SW 1271 (cell line): ENCODE measurements at places on chromosomes 6 and 20.
A peak's percentile ranks its signal among the peaks of the same experiment; 100 is the strongest.

DNA sequence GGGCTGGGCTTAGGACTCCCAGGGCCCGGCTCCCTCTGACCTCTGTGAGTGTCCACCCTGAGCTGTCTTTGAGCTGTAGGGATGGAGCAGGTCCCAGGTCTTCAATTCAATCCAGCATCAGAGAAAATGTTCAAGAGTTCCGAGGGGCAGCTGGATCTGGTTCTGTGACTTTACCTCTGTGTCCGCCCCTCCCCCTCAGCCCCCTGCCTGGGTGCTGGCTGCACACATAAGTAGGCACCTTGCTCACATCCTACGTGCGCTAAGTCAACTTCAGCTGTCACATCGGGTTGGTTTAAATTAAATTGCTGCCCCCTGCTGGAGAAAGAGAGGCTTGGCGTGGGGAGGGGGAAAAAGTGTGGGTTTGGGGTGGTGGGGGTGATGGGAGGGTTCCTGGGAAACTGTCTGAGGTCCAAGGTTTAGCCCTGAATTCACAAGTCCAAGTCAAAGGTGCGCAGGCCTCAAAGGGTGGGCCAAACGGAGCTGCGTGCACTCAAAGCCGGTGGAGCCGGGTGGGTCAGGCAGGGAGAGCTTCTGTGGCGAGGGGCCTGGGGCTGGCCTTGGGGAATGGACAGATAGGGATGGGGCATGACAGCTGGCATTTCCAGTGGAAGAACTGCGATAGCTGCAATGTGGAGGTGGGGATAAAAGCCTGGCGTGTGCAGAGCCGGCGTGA lies 3.0 kb downstream of the WFDC5 start:
- DNase-seq, result no peak

- no peak for DNase-seq
Measured at GRCh38 chr20:40628877-40629276, 60.2 kb downstream of the MAFB start.

- no peak for DNase-seq
Measured at GRCh38 chr6:35357677-35358076, 15.3 kb downstream of the PPARD start.

DNA sequence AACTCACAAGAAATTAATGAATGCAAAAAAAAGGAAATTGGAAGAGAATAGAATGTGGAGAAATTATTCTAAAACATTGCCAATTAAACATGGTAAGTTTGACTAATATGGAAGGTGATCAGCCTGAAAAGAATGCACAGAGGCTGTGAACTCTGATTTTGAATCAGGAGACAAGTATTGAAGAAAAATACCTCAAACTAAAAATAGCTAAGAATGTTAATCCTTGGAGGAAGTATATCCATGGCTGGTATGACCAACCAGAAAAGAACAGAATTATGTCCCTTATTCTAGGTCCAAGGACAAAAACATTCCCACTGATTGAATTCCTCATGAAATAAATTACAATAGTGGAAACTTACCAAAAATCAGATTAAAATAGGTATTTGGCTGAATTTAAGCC lies 7.3 kb upstream of the RIMS1 start:
- DNase-seq, result peak; percentile 2

GRCh38 chr6:44415873-44416502 lies 28.5 kb downstream of the CDC5L start:
- DNase-seq, result no peak

GRCh38 chr6:147103694-147104093 lies 100.5 kb upstream of the STXBP5 start:
- DNase-seq, result no peak

GRCh38 chr20:58224974-58225373 lies 3.5 kb downstream of the ANKRD60 start:
- DNase-seq, result no peak

- DNase-seq, result no peak
Measured at GRCh38 chr6:38796006-38796405, 80.9 kb downstream of the DNAH8 start.

DNA sequence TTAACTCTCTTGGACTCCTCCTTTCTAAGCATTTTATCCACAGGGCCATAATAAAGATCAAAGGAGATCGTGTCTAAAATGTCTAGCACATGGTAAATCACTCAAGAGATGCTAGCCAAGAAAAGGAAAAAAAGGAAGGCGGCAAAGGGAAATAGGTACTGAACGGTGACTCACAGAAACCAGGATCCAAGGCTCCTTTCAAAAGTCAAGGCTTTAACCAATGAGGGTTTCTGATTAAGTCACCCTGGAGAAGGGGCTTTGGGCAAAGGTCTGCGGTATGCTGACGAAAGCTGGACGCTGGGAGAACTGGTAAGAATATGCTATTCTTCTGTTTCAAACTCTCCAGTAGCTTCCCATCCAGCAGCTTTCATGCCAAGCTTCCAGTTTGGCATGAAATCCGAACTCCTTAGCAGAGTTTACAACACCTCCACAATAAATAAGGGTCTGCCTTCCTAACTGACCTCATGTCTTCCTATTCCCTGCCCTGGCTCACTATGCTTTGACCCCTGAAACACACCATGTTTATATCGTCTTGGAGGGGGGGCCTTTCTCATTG lies 1.0 kb downstream of the TOMM34 start:
- no peak for DNase-seq

GRCh38 chr6:149729824-149730223 lies 11.9 kb upstream of the LATS1 start:
- DNase-seq, result no peak

- DNase-seq, result no peak
Measured at GRCh38 chr6:16217156-16217721, 21.1 kb upstream of the GMPR start.
